Fibroblast of gingiva (primary cell): ENCODE measurements at places on chromosomes 16 and 17.
A peak's percentile ranks its signal among the peaks of the same experiment; 100 is the strongest.

- DNase-seq: no peak
Observed at GRCh38 chr17:12342609-12343435, 322.1 kb downstream of the MAP2K4 start.

DNA sequence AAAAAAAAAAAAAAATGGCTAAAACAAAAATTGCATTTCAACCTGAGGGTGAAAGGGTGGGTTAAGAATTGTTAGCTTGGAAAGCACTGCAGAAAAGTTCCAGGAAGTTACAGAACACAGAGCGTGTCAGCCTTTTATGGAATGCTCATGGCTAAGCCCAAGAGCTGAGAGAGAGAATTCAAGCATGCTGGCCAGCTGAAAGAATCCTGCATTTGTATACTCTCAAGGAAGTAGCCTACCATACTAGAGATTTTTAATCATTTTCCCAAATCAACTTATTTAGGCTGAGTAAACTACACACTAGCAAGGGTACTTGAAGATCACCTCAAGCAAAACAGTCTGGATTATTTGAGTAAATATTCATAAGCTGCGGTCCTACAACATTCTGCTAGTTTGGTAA lies 153.9 kb downstream of the KCNJ2 start:
- DNase-seq: no peak

GRCh38 chr17:39551879-39552278 lies 55.8 kb downstream of the NEUROD2 start:
- no peak for DNase-seq

- DNase-seq: peak; percentile 59
Observed at GRCh38 chr17:79046916-79047280, 22.9 kb downstream of the C1QTNF1 start.

DNA sequence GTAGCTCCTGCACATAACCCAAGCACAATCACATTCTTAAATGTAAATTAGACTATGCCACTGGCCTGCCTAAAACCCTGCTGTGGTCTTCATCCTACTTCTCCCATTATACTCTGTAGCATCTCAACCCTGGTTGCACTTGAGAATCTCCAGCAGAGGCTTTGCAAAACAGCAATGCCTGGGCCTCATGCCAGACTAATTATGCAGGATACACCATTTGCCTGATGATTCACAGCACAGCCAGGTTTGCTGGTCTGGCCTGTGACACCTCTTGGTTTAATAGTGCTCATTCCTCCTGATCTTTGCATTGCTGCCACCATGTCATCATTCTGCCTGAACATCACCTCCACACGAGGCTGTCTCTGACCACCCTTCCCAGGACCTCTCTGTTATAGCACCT lies 491.9 kb upstream of the TOM1L1 start:
- no peak for DNase-seq
